CD4-positive, alpha-beta T cell treated with Interferon alpha-2 for 1 hour (primary cell): ENCODE measurements at places on chromosomes 3 and 15.

DNA sequence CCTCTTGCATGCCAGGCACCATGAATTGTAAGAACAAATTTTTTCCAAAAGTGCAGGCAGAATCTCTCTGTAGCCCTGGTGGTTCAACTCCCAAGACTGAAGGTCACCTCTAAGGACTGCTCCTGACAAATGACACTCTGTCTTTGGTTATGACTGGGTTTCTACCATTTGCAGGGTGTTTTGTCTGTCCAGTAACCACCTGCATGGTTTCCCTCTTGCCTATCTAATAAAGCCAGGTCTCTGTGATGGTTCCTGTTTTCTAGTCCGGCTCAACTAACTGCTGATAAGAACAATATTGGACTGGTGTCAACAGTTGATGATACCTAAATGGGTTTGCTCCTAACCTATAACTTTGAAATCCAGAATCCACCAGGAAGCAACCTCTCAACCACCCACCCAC, 43.7 kb downstream of the ATP8B4 start:
- DNase-seq, result no peak

DNA sequence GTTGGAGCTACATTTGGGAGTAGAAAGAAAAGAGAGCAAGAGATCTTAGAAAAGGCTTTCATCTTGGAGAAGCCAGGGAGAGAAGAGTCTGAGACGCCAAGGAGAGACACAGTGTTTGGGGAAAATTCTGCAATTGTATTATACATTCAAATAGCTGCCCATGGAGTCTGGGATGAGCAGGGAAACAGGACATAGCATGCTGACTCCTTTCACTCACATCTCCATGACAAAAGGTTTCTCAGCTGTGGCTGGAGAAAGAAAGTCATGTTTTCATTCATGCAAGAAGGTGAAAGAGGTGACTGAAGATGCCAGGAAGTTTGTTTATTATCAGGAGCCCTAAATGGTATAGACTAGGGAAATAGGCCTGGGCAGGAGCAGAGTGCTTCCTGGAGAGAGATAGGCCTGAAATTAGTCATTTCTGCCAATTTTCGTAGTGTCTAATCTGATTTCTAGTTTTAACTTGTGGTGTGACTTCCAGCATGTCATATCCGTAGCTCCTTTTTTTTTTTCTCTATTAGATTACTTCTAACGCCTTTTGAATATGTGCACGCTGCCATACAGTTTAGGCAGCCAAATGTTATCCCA, 34.1 kb downstream of the ACP3 start:
- no peak for DNase-seq

DNA sequence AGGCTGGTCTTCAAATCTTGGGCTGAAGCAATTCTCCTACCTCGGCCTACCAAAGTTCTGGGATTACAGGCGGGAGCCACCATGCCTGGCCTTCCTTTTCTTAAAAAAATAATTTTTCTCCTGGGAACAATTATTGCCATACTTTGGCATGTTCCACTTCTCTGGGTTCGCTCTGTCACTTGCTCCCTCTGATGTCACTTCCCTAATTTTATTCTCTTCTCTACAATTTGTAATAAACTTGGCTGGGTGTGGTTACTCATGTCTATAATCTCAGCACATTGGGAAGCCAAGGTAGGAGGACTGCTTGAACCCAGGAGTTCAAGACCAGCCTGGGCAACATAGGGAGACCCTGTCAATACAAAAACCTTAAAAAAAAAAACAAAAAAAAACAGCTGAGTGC, 6.1 kb upstream of the IMPDH2 start:
- DNase-seq, result no peak

DNA sequence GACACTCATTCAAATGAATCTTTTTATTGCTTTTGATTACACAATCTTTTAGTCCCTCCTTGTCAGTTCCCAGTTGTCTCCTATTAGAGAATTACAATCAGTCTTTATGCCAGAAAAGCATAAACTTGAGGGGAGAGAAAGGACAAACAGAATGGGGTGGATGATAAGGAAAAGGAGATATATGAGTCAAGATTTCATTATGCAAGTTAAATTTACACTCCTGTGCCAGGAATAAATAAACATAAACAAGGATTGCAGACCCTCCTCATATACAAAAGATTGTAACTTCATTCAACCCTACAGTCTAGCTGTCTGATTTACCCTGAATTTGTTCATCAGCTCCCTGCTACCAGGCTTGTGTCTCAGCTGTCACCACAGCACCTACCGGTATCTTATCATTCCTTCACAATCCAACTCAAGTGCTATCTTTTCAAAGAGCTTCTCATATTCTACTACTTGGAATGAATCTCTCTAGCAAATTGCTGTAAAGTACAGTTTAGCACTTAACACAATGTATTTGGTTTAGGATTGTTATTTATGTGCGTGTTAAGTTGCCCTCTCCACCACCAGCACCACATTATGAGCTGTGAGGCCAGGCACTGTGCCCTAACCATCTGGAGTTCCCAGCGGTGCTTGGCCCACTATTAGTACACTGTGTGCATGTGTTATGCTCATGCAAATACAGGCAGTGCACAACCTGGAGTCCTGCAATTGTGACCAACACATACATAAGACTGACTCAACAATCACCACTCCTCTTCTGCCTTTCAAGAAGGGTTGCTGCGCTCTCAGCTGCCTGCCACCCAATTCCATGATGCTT, 504.1 kb downstream of the TBL1XR1 start:
- no peak for DNase-seq

DNA sequence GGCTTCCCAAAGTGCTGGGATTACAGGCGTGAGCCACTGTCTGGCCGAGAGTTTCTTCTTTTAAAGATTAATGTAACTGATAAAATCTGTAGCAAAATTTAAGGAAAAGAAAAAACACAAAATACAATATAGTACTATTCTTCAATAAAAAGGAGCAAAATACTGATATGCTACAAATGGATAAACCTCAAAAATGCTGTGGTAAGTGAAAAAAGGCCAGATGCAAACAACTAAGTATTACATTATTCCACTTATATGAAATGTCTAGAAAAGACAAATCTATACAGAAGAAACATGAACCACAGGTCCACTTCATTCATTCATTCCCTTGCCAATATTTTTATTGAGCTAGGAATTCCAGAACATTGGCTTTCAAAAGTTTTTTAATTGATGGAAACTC, 299.5 kb downstream of the CTNNB1 start:
- DNase-seq, result no peak

GRCh38 chr3:58231666-58232065, 5.9 kb upstream of the ABHD6 start:
- DNase-seq, result no peak

GRCh38 chr3:196159952-196160804, 51.0 kb downstream of the ZDHHC19 start:
- DNase-seq, result peak; percentile 41

- no peak for DNase-seq
These were observed 90.9 kb upstream of the ZNF280D start for GRCh38 chr15:56824175-56824574.

DNA sequence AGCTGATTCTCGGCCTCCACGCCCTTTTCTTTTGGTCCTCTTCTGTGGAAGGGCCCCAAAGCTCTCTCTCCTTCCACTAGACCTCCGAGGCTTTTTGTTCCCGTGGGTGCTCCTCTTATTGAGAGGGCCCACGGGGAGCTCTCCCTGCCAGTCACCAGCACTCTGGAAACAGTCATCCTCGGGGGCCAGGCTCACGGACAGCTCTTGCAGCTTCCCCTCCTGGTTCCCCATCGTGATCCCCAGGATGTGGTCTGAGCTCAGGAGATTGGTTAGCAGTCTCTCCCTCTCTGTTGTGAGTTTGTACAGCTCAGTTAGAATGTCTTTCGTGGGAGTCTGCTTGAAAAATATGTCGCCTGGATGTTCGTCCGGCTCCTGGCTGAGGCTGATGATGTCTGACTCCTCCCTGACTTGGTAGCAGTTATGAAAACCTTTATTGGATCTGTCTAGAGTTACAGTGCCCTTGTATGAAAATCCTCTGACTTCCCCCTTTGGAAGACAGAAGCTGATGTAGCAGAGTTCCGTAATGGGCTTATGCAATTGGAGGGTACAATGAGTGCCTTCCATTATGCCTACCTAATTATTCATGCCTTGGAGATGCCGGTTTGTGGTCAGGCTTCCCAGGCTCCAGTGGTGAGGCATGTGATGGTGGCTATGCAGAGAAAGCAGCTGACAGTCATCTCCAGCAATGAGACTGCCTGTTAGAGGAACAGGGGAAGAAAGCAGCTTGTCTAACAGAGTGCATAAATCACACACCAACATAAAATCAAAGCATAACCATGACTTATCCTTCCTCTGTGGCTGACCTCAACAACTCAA, 40.0 kb downstream of the FMN1 start:
- DNase-seq, result peak; percentile 66

DNA sequence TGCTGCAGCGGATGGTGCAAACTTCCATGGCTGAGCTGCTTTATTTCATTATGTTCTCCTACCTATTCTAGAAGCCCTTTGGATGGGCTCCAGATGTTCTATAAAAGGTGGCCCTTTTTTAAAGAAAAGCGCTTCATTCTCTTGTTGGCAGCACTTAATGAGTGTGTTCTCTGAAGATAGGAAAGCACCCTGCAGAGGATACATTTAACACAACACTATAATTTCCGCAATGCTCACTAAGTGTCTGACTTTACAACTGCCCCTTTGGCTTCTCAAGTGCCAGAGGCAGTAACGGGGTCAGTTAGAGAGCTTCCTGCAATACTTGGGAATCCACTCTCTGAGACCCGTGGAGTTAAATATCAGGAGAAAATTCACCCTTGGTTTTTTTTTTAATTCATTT, 88.1 kb downstream of the MDFIC2 start:
- no peak for DNase-seq

DNA sequence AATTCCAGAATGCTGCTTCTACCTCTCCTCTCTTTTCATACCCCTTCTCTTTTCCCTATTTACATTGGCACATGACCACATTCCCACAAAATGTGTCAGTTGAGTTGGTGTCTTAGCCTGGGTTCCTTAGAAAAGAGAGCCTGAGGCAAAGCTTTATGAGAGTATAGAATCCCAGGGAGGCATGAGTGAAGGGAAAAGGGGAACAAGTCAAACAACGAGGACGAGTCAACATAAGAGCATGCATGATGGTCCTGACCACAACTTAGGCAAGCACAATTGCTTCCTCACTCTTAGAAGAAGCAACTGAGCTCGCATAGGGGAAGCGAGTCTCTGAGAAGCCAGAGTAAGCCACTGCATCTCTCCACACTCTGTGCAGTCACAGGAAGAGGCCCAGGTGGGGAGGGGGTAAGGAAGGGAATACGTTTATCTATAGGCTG, 15.4 kb upstream of the ZNF774 start:
- peak; percentile 16 for DNase-seq

DNA sequence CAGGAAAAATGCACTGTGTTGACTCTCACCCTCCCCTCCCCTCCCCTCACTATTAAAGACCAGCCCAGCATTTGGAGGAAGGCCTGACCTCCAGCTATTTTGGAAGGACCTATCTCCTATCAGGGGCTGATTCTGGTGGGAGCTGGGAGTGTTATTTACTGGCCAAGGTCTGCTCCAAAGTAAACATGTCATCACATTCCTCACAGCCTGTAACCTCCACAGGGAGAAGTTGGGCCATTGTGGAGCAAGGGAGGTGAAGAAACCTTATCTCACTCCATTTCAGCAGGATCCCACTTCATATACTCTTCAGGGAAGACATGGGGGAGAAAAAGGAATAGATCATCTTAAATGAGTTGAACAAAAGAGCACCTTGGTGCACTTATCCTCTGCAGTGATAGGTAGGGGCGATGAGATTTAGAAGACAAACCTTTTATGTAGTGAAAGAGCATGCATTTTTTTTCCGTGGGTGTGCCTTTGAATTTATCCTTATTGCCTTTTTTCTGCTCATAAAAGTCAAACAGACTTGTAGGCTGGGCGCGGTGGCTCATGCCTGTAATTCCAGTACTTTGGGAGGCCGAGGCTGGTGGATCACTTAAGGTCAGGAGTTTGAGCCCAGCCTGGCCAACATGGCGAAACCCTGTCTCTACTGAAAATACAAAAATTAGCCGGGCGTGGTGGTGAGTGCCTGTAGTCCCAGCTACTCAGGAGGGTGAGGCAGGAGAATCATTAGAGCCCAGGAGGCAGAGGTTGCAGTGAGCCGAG, 15.6 kb upstream of the FLNB start:
- DNase-seq, result no peak

GRCh38 chr15:31852933-31853799, 177.1 kb upstream of the CHRNA7 start:
- no peak for DNase-seq

GRCh38 chr3:136831461-136831860, 12.5 kb downstream of the SLC35G2 start:
- DNase-seq, result no peak

GRCh38 chr15:43775411-43775965, 1.3 kb downstream of the ELL3 start:
- DNase-seq, result no peak

DNA sequence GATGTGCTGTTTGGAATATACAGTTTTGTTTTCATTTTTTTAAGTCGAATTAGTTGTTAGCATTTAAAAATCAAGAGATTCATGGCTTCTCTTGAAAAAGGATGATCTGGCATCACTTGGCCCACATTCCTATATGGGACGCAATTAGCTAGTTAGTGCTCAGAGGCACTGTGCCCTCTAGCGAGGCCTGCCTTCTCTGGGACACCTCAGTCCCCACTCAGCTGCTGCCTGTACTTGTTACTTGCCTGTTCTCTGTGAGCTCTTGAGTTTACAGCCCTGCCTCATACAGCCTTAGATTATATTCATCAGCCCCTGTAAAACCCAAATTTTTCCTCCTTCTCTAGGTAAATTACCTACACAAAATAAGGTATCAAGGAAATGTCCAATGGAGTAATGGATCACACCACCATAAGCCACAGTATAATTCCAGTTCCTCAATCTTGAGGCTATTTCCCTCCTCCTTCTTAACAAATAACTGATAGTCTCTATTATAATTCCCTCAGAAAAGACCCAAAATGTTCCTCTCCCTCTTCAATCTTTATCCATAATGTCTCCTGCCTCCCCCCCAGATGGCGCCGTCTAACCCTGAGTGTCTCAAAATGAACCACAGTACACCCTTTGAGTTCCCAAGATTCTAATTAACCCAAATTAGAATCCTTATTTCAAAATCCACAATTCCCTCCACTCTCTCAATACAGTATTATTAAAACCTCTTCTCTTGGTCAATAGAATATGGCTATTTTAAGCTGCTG, 2.7 kb downstream of the ZMAT3 start:
- no peak for DNase-seq

DNA sequence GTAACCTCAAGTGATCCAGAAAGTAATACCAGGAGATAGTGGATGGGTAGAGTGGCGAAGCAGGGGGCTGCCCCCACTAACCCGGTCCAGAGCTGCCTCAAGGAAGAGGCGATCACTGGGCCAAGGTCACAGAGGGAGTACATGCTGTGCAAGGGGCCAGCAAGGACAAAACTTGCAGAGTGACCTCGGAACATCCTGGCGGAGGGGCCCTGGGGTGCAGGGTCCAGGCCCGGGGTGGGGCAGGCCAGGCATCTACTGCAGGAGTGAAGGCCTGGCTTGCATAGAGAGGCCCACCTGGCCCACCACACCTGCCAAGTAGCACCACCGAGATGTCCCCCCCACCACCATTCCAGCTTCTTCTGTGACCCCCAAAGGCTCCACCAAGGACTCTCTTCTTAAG, 17.6 kb downstream of the IQSEC1 start:
- no peak for DNase-seq

DNA sequence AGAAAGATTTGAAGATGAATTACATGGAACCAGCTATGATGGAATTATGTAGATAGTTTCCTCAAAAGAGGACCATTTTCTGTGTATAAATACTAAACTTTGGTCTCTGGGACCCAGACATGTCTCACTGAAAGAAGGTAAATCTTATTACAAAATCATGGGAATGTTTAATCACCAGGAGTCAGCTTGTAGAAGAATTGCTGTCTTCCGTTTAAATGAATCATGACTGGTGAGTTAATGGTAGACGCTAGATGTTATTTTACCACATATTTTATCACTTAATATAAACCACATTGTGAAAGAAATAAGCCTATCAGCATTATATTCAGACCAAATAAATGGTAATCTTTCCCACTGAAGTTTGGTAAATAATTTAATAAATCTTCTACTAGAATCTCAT, 322.3 kb upstream of the SUCLG2 start:
- no peak for DNase-seq
